ENCODE measurements at places on chromosomes 3 and 15.

- no peak for DNase-seq
Observed at GRCh38 chr15:66729331-66729951, 27.4 kb downstream of the SMAD6 start.

- DNase-seq = peak; percentile 51
Observed at GRCh38 chr3:179558742-179559364, 3.9 kb upstream of the ACTL6A start.

DNA sequence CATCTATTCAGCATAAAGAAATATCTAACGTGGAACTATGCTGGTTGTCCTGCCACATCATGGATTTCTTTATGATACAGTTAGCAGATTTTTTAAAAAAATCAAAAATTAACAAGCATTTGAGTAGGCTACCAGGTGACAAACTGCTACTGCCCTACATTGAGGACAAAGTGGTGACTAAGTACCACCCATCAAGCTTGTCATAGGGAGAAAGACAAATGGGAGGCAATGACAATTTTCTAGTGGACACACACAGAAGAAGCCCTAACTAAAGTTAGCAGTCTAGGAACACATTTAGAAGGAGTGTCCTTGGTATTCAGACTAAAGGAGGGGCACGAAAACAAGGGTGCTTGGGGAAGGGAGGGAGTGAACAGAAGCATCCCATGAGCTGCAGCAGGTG, 131.2 kb downstream of the TBL1XR1 start:
- no peak for DNase-seq

DNA sequence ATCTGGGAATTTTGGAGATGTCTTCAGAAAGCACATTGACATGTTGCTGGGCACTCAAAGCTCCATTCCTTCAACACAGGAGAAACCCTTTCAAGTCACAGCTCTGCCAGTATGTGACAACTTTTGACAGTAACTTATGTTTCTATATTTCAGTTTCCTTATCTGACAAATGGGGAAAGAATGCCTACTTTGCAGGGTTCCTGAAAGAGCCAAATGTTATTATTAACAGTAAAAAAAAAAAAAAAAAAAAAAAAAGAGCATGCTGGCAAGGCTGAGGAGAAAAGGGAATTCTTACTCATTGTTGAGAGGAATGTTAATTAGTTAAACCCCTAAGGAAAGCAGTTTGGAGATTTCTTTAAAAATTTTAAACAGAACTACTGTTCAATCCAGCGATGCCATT, 272.5 kb upstream of the TGFBR2 start:
- DNase-seq = no peak

DNA sequence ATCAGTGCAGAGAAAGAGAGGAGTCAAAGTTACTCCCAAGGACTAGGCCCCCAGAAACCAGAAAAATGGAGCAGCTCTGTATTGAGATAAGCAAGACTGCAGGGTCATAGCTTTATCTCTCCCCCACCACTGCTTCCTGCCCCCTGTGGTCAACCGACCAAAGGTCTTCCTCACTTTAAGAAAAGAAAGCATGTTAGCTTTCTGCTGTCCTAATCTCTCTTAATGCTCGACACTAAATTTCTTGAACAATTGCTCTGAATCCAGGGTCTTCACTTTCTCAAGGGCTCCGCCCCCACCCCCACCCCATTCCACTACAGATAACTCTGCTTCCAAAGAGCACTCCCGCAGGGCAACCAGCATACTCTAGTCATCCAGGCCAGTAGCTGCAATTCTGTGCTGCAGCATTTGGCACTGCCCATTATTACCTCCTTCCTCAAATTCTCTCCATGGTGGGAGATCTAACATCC, 31.9 kb downstream of the TNIK start:
- no peak for DNase-seq

DNA sequence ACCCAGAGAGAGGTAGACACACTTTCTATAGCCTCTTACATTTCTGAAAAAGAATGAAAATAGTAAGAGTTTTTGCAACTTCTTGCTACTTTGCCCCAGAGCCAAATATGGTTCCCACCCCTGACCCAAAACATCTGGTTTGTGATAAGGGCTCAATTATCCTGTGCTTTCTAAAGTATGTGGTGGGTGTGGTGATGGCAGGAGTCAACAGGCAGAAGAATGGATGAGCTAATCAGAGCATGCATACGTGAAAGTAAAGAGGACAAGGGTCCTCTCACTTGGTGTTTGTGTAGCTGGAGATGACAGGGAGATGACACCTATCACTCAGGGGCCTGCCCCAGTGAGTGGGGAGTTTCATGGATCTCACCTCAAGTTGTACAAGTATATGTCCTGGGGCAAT, 19.1 kb downstream of the KBTBD8 start:
- DNase-seq = no peak

DNA sequence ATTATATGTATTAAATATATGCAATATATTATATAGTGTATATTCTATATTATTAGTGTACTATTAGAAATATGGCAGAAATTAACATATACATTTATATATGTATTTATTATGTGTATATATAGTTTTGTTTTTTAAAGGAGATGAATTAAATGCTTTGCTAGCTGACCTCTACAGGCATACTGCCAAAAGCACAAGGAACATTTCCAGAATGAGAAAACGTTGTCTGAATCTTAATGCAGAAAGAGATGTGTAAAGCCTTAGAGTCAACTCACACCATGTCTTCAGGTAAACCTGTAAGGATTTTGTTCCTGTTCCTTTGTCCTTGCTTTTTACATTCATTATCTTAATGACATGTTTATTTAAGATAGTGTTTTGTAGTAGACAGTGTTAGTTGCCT, 111.9 kb downstream of the ST8SIA2 start:
- DNase-seq = no peak

DNA sequence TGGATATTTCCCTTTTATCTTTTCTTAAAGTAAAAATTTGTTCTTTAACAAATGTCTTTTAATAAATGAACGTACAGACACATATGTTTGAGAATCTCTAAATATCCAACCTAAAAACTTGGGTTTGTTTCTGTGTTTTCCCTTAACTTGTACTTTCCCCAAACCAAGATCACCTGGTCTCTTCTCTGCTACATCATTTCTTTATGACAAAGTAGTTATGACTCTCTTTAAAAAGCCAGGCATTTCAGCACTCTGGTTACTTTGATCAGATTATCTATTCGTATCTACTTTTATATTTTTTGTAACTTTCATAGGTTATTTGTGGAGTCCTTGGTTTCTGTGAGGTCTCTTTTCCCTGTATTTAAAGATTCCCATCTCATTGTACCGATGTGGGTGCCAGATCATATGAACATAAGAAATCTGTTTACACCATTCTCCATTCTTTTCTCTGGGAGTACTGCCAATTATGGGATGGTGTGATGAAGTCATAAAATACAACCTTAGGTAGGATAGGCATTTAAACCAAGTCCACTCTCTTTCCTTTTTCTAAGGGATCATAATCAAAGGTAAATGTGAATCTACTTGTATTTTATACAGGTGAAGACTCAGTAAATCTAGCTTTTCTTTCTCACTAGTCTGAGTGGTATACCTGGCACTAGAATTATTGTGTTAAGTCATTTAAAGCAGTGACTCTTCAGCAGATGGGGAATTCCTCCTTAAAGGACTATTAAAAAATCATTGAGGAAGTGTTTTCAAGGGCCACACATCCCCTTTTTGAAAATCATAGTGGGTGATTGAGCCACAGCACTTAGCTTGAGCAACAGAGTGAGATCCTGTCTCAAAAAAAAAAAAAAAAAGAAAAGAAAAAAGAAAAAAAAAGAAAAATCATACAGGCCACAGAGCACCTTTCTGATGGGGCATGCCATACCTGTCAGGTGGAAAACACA, 12.4 kb upstream of the NFKBIZ start:
- DNase-seq = no peak

DNA sequence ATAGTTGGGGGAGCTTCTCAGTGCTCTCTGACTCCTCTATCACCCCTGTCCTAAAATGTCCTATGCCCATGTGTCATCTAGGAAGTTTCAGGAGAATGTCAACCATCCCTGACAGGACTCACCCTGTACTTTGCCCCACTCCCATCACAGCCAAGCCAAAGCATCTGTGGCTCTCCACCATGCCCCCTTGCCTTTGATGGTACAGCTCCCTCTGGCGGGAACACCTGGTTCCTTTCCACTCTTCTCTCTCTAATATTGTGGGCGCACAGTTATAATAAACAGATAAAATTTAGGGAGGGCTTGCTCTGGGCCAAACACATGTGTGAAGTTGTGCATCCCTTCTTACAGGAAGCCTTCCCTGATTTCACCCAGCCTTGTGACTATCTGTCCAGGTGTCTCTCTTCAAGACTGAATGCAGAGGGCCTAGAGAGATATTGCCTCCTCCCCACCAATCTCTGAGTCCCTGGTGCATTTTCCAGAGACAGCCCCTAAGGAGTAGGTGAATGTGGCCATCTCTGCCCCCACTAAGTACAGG, 62.8 kb downstream of the ISG20 start:
- DNase-seq = no peak

GRCh38 chr15:30956216-30957124, 35.0 kb downstream of the MTMR10 start:
- no peak for DNase-seq

- DNase-seq = peak; percentile 86
Observed at GRCh38 chr3:33113772-33114621, at the start of gene CRTAP. CRTAP (plus strand) TSS chr3:33114014; CDS start chr3:33114078, 64 bp downstream.

DNA sequence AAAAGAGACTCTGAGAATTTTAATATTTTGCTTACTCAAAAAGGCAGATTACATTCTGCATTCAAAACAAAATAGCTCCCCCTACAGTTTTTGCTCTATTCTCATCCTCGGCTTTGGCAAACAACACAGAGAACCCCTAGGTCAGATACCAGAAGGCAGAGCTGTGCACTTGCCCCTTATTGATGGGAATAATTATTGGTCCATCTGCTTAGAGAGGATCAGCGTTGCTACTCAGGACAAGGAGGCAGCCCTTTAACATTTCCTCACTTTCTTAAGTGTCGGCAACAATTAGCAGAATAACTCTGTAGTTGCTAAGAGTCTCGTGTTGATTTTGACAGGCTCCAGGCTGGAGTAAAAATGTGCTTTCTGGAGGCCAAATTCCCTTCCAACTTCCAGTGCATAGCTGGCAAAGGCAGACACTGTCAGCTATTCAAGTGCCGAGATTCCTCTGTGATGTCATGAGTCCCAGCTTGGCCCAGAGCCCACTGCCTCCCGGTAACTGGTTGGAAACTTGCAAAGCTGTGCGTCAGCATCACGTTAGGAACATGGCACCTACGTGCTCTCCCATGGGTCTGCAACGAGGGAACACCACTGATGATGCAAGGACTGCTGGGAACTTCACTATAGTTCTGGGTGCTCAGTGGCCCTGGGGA, 482.7 kb upstream of the ADAMTS9 start:
- peak; percentile 3 for DNase-seq

DNA sequence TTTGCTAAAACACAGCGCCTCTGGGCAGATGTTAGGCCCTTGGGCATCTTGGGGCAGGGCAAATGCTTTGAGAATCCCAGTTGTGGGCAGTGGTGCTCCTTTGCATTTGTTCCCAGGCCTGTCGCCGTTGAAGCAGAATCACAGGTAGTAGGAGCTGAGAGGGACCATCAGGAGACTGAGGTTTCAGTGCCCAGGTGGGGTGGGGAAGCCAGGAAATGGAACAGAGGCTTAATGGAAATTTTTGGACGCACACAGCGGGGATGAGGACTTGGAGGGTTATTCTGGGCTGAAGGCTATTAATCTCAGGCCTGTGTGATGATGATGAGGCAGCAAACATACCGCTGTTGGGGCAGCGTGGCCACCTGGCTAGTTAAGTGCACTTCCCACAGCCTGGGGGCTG, 99.5 kb downstream of the SV2B start:
- DNase-seq = no peak

- DNase-seq = no peak
Observed at GRCh38 chr3:127171320-127171719, 21.6 kb upstream of the PRR23E start.

GRCh38 chr15:79204886-79205675, 77.4 kb upstream of the ANKRD34C start:
- DNase-seq = no peak

GRCh38 chr15:47885920-47886319, 168.6 kb downstream of the SEMA6D start:
- DNase-seq = no peak

- no peak for DNase-seq
Observed at GRCh38 chr3:9347081-9347480, 15.8 kb upstream of the THUMPD3 start.

GRCh38 chr3:194137506-194138474, 1.8 kb downstream of the HES1 start:
- DNase-seq = peak; percentile 39

DNA sequence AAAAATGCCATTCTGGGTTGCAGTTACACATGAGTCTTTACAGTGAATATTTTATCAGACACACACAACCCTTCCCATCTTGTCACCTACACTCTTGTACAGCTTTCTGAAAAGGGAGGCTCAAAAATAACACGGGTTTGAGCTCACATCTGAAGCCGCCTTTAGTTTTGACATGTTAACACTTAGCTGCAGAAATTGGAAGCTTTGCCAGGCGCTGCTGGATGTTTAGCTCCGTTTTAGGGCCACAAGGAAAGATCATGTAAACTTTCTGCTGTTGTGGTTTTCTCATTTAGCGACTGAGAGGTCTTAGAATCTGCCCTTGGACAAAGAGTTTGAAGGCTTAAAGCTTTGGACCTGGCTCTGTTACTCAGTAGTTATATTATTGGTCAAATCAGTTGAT, 120.1 kb downstream of the OXNAD1 start:
- DNase-seq = no peak

- DNase-seq = no peak
Observed at GRCh38 chr3:2001306-2002108, 97.2 kb upstream of the CNTN4 start.

DNA sequence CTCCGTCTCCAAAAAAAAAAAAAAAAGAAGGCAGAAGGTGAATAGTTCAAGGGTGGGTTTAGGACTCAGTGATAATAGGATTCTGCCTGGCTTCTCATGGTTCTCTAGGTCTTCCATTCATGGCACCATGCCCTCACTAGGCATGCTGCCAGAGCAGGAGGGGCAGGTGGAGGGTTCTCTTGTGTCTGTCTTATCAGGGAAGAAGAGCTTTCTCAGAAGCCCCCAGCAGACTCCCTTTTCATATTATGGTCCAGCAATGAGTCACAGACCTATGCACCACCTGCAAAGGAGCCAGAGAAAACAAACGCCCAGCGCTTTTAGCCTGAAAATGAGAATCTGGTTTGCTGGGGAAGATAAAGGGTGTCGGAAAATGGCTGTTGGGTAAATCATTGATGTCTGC, 3.0 kb downstream of the CCR2 start:
- DNase-seq = no peak

GRCh38 chr15:42069496-42070278, 24.7 kb downstream of the PLA2G4D start:
- DNase-seq = no peak
